Forelimb muscle (tissue), 1 donor: ENCODE measurements at places on chromosomes 5 and 9. TPM values are rescaled to one million over a fixed set of nuclear protein-coding genes. Genes with fewer than 3 reads are reported as not detected.

The S100Z gene
- polyA plus RNA-seq, result 0.20 TPM

The FABP6 gene
- 0.24 TPM for polyA plus RNA-seq

The NOXA1 gene
- 2.2 TPM for polyA plus RNA-seq

The CER1 gene
- 0.46 TPM for polyA plus RNA-seq

The ECSCR gene
- 29.8 TPM for polyA plus RNA-seq

The NPDC1 gene
- polyA plus RNA-seq, result 40.9 TPM

The CBY3 gene
- 0.37 TPM for polyA plus RNA-seq

The FAM81B gene
- 3.8 TPM for polyA plus RNA-seq

The SLC34A3 gene
- 1.5 TPM for polyA plus RNA-seq
